T-helper 2 cell treated with Interferon-gamma antibody and Interleukin-4, amounts not matched to agents 100 ng/mL and 5 ng/mL, for 36 hours (primary cell): ENCODE measurements at places on chromosomes 3 and 15. TPM values are rescaled to one million over a fixed set of nuclear protein-coding genes. Genes with fewer than 3 reads are reported as not detected.

Gene MPI
- 67.2 and 69.0 TPM in 2 replicates for total RNA-seq

Gene ST8SIA2
- total RNA-seq, result not detected in 2 replicates

Gene WDR73
- total RNA-seq, result 24.8 and 26.0 TPM in 2 replicates

Gene CLSTN2
- not detected in 2 replicates for total RNA-seq
